NCI-H1930 (cell line): ENCODE measurements at places on chromosomes 3 and 15.
A peak's percentile ranks its signal among the peaks of the same experiment; 100 is the strongest.

GRCh38 chr3:112375117-112375516 is 42.2 kb downstream of the CD200 start:
- no peak for DNase-seq

GRCh38 chr3:173584093-173584837 is 186.7 kb downstream of the NLGN1 start:
- DNase-seq: no peak

GRCh38 chr15:40769274-40770146 is at the start of gene C15orf62:
C15orf62 (plus strand) TSS chr15:40769980; CDS start chr15:40770496, 516 bp downstream.
- no peak for DNase-seq

GRCh38 chr3:138941259-138941885 is 5.6 kb downstream of the FOXL2 start:
- DNase-seq: no peak

GRCh38 chr3:11464356-11464755 is 179.4 kb downstream of the VGLL4 start:
- DNase-seq: no peak

DNA sequence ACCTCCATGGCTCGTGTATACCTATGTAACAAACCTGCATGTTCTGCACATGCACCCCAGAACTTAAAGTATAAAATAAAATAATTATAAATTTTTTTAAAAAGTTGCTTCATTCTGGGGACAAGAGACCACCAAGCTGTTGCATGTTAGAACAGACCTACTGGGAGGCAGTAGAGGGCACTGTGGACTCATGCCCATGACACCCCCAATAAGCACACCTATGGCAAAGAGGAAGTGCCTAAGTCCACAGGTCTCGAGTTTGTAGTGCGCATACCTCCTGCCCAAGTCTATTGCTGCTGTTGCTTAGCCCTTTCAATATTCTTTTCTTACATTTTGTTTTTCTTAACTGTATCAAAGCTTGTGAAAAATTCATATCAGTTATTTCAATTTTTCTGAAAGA is 267.9 kb upstream of the THBS1 start:
- DNase-seq: no peak

DNA sequence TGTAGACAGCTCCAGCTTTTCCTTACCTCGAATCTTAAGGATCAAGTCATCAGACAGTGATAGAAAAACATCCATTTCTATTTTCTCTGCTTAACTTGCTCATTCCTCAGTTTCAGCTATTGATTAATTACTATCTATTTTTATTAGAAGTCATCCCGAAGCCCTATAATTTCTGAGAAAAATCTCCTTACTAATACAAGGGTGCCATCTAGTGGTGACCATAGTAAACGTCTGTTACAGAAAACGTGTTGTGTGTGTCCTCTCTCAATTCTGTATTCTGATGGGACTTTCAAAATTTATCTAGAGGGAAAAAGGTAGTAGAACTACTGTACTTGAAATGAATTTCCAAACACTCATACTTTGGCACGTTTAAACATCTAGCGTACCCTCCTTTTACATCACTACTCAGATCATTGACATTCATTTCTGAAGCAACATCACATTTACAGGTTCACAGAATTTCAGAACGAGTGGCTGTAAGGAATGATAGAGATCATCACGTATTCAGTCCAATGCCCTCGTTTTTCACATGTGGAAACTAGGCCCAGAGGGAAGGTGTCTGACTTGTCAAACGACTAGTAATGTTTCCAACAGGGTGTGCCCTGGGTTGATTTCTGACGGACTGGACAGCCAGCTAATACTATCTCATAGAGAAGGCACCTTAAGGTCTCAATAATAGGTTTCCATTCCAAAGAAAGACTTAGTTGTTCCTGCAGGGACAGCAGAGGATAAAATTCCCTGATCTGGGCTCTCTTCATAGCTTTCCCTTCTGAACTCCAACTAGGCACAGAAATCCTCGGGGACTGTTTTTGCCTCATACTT is 25.6 kb downstream of the HACD2 start:
- DNase-seq: peak; percentile 53

DNA sequence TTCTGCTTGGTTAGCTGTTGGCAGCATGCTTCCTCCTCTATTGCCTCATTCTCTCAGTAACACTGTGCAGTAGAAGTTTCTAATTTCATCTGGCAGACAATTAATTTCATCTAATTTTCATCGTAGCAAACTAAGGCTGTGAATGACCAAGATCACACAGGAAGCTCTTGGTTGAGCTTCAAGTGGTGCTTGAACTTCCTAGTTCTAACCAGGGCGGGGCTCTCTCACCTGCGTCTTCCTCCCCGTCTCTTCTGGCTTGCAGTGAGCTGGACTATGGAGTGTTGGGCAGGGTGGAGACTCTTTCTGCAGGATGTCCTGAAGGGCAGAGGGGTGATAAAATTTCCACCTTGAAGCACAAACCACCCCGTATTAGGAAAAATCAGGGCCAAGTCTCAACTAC is 2.0 kb upstream of the IL16 start:
- DNase-seq: no peak

DNA sequence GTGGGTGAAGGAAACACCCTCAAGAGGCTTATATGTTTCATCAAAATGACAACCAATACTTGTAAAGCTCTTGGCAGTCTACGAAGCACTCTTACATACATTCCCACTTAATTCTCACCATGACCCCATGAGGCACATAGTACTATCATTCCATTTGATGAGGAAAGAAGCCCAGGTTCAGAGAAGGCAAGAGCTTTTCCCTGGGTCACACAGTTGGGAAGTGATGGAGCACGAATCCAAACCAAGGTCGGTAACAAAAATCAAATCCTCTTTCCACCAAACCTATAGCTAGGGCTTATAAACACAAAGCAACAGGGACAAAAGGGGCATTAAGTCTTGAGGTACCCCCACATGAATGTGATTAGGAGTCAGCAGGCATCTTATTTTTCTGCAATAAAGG is 187.1 kb downstream of the UACA start:
- no peak for DNase-seq

DNA sequence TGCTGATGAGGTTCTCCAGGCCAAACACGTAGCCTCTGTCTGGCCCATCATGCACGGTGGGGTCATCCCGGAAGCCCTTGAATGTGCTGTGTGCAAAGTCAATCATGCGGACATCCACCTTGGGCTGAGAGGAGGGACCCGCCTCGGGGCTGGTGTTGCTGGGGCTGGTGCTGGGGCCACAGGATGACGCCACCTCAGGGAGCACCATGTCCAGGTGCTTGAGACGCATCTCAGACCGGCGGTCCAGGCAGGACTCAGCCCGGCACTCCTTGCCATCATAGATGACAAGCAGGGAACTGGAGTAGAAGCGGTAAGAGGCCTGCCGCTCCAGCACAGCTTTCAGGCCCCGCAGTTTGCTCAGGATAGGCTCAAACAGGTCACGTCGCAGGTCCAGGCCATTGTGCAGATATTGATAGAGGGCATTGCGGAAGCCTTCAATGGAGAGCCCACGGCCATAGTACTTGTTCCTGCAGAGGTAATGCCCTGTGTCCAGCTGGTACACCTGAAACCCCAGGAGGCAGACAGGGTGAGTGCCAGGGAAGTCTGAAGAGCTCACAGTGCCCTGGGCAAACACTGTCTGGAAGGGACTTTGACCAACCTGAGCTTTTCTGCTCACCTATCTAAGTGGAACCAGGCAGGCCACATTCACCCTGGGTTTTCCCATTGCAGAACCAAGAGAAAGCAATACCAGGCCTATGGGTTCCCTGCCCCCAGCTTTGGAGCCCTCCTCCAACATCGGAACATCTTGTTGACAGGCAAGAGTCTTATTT is 3.6 kb upstream of the GMPPB start:
- no peak for DNase-seq

DNA sequence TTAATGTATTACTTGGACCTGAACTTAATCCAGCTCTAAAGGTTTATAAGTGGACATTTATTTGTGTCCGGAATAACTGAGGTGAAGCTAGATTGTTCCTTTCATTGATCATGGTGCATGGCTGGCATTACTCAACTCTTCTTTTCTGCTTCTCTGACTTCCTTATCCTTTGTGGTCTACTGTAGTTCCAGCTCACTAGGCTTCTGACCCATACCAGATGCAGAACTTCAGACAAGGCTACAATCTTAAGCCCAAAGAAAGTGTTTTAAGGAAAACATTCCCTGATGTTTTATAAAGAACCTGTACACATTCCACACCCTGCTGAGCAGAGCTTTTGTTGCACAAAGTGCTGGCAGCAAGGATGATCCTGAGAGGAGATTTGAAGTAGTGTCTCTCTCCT is 250.8 kb upstream of the TGFBR2 start:
- DNase-seq: no peak

- DNase-seq: no peak
Measured at GRCh38 chr3:11558918-11559815, 84.5 kb downstream of the VGLL4 start.

GRCh38 chr3:52792961-52793695 is 1.5 kb upstream of the ITIH3 start:
- DNase-seq: no peak

DNA sequence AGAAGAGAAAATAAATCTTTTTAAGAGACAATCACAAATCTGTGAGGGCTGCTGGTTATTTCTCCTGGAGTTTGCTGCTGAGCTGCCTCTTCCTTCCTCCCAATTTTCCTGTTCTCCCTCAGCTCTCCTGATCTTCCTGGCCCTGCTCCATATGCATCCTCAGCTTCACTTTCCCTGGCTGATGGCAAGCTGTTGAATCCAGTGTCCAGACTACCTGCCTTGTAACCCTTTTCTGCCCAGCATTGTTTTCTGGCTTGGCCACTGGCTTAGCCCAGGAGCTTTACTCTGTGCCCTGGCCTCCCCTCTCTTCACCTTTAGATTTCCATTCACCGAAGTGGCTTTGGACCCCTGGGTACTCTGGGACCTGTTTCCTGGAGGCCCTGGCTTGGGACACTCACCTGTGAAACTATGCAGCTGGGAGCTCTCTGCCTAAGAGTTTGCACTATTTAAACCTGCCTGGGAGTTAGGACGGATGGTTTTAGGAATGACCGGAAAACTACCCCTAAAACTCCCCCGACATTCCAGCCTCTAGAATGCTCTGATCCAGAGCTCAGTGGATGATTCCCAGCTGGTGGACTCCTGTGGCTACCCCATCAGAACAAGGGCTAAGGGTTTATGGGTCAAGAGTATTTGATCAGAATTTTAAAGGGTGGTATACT is 90.0 kb downstream of the RBPMS2 start:
- no peak for DNase-seq

- no peak for DNase-seq
Measured at GRCh38 chr3:194042927-194043326, 93.0 kb upstream of the HES1 start.

DNA sequence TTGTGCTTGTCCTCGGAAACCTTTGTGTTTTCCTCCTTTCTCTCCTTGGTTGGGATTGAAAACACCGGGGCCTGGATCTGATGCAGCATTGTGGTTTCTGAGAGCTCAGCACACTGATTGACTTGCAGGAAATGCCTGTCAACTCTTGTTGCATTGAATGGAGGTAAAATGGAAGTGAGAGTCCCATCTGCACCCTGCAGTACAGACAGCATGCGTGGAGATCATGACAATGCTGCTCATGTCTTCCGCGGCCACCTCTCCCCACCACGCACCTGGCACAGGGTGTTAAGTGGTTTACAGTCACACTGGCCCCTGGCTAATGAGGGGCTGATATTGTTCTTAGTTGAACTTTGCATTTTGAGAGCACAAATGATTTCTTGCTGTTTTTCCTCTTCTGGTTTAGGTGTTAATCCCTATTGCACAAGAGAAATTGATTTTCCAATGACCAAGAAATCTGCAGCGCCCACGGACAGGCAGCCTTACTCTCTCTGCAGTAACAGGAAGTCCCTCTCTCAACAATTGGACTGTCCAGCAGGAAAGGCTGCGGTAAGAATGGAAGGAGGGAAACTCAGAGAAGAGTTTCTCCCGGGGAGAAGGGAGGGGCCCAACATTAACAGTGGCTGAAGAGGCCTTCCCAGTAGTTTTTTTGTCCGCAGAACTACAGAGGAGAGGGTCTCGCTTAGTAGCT is 58.5 kb downstream of the STARD5 start:
- no peak for DNase-seq

DNA sequence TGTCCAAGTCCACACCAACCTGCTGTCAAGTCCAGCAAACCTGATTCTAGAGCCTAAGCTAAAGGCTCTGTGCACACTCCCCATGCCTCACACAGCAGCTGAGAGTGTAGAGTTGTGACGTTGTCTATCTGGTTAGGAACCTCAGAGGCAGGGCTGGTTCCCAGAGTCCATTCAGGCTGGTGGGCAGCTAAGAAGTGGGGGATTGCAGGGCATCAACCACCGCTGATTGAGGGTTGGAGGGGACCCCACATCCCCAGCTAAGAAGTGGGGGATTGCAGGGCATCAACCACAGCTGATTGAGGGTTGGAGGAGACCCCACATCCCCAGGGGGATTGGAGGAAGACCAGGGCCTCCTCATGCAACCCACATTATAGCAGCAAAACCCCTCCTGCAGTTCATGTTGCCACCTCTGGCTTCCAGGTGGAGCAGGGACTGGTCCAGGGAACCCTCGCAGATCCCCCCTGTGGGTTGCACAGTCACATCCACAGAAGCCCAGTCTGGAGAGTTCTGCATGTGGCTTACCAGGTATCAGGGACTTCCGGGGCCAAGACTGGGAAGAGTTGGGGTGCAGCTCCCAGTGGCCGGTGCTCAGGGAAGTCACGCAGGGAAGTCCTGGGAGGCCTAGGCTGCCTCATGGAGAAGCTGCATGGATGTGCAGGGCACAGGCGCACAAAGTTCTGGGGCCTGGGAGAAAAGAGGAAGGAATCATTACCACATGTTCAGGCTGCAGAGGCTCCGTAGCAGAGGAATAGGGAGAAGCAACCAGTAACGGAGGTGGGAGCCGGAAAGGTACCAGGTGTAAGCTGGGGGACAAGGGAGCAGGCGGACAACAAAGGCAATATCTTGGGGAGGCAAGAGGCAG is 71.4 kb upstream of the PCSK6 start:
- no peak for DNase-seq

DNA sequence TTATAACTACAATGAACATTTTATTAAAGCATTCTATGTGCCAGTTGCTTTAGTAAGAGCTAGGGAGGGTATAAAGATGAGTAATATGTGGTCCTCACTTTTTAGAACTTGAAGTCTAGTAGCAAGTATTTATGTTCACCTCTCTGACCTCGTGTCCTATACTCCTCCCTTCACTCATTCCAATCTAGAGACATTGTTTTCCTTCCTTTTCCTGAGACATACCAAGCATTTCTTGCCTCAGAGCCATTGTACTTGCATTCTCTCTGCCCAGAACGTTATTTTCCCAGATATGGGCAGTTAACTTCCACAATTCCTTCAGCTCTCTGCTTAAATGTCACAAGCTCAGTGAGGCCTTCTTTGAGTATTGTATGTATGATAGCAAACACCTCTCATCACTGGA is 408.6 kb downstream of the PDCD6IP start:
- DNase-seq: no peak

DNA sequence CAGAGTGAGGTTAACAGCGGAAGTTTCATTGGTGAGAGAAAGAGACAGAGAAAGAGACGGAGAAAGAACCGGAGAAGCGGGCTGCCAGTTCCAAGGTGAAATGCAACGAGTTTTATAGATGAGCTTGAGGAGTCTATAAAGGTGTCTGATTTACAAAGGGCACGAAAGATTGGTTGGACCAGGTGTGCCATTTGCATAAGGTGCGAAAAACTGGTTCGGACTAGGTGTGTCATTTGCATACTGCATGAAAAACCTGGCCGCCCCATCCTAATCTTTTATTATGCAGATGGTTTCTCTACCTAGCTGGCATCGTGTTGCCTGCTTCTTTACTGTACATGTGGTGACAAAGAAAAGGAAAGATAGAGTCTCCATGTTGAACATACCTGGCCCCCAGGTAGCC is 253.8 kb upstream of the IGF1R start:
- DNase-seq: no peak
